ENCODE measurements at places on chromosomes 6 and 20. TPM values are rescaled to one million over a fixed set of nuclear protein-coding genes. Genes with fewer than 3 reads are reported as not detected.
A peak's percentile ranks its signal among the peaks of the same experiment; 100 is the strongest.

GRCh38 chr6:148598724-148599123 is 148.1 kb upstream of the UST start:
- DNase-seq = no peak

DNA sequence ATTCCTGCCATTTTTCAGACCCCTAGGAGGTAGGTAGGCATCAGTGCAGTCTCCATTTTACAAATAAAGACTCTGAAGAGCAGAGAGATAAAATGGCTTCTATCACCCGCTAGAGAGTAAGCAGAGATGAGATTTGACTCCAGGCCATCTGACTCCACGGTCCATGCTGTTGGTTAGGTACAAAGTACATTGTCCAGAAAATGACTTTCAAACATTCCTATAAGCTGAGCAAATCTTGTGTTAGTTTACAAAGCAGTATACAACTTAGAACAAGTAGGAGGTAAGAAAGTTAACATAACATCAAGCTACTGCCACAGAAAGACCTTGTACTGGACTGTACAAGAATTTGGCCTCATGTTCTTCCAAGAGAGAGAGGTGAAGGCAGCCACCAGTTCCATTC is 14.9 kb downstream of the BTN1A1 start:
- no peak for DNase-seq

GRCh38 chr20:34874094-34874654 is 1.5 kb upstream of the GGT7 start:
- DNase-seq = no peak

- DNase-seq = peak; percentile 62
Observed at GRCh38 chr6:106973836-106974335, 643 bp downstream of the CD24 start.

- DNase-seq = no peak
Observed at GRCh38 chr6:112488238-112488637, 141.1 kb downstream of the RFPL4B start.

DNA sequence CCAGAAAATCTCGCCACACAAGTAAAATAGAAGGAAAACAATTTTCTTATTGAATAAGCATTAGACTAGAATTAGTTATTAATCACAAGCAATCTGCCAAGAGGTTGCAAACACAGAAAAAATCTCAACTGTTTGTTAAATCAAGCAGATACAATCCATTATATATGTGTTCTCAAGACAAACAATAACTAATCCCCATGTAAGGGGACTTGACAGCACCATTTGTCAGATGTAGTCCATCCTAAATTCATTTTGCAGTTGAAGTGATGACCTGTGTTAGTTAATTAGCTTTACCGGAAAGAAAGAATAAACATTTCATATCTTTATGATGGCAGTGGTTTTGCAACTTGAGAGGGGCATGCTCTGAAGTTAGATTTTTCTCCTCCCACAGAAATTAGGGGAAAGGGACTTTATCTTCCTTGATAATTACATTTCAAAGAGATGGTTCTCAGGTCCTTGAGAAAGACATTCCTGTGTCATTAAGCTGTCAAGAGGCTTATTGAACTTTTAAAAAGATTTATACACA is 1588.0 kb downstream of the GRIK2 start:
- no peak for DNase-seq

- DNase-seq = no peak
Observed at GRCh38 chr6:157019733-157020132, 242.6 kb downstream of the ARID1B start.

Gene CLVS2
- 0.11 TPM for total RNA-seq
